Stimulated activated CD4-positive, alpha-beta T cell treated with anti-CD3 and anti-CD28 coated beads, Interleukin-12 subunit alpha, Interleukin-12 subunit beta, amount 100 ng/mL, for 4 hours (primary cell): ENCODE measurements at places on chromosomes 12 and 14.

GRCh38 chr12:9773216-9773877, 12.6 kb upstream of the CD69 start:
- no peak for DNase-seq

DNA sequence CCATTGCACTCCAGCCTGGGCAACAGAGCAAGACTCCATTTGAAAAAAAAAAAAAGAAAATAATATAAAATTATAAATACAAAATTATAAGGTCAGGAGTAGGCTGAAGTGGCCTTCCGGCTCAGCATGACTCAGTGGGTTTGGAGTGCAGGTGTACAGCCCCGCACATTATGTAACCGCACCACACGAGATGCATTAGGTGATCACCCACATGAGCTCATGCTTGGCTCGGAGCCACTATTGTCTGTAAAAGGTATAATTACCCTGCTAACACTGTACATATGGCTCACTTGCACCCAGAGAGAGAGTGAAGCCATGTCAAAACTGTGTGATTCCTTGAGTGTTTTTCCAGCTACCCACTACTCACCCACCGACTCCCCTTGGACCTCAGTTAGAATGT, 557.0 kb downstream of the SLC6A15 start:
- no peak for DNase-seq

GRCh38 chr12:92886131-92886530, 43.0 kb downstream of the EEA1 start:
- DNase-seq: no peak

GRCh38 chr12:100671396-100672074, 98.1 kb downstream of the GAS2L3 start:
- no peak for DNase-seq

DNA sequence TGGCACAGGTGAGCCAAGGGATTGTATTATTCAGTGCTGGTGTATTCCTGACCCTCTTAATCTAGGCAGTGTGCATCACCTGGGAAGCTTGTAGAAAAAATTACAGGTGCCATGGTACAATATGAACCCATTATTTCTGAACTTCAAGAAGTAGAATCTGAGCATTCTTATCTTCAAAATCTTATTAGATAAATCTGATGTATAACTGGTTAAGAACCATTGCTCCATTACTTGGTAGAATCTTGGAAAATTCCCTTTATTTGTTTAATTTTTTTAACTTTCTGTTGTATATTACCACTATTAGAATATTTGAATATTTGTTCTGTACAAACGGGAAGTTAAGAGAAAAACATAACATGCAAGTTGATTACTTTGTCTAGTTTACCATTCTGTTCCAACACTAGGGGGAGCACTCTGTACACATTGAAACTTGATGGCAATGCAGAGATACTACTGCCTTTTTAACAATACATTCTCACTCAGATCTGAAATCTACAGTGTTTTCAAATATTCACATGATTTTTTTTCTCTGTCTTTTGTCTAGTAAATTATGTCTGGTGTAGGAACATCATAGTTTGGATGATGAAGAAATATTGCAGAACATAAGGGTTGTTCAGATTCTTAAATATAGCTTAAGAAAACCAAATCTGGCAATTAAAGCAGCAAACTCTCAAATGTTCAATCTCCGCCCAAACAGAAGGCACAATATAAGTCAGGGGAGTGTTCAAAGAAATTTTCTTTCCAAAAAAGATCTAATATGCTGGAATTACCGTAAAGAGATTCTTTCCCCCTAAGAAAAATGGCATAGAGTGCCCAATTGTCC, 196.6 kb downstream of the PCNX1 start:
- no peak for DNase-seq

GRCh38 chr12:52585946-52586345, 12.3 kb upstream of the KRT74 start:
- peak; percentile 6 for DNase-seq

- peak; percentile 47 for DNase-seq
These were observed 496 bp downstream of the PPP2R5C start for GRCh38 chr14:101761881-101762529.

GRCh38 chr14:97634751-97635150, 837.6 kb downstream of the VRK1 start:
- DNase-seq: peak; percentile 12

GRCh38 chr14:60087668-60088067, 4.1 kb upstream of the PCNX4 start:
- DNase-seq: no peak

GRCh38 chr12:79645235-79645630, 45.5 kb downstream of the PAWR start:
- DNase-seq: no peak

- no peak for DNase-seq
These were observed at the start of gene HOXC4 for GRCh38 chr12:54053751-54054741. Gene HOXC4 (plus strand): TSS chr12:54053835. CDS start chr12:54053923, 88 bp downstream.

- no peak for DNase-seq
These were observed 584.8 kb downstream of the ETNK1 start for GRCh38 chr12:23209793-23210192.

- DNase-seq: no peak
These were observed 86.0 kb downstream of the RFLNA start for GRCh38 chr12:124380796-124381455.

- DNase-seq: no peak
These were observed 36.4 kb downstream of the MDM2 start for GRCh38 chr12:68844318-68844745.

GRCh38 chr12:17982556-17982955, 107.4 kb downstream of the RERGL start:
- DNase-seq: no peak

DNA sequence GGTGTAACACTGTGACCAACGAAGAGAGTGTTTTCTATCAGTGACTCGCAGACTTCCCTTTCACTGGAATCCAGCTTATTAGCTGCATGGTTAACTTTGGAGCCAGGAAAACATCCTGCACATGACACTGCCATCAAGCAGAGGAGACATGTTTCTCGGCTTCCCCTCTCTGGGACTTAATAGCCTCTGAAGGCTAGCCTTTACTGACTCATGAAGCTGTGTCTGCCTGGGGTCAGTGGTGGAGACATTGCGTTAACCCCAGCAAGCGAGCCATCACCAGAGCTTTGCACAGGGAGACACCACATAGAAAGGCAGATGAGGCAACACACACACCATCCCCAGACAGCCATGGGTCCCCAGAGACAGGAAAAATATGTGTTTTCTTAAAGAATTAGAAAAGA, 126.9 kb upstream of the PRICKLE1 start:
- no peak for DNase-seq

GRCh38 chr14:81534510-81535074, 939 bp upstream of the SEL1L start:
- DNase-seq: no peak

- no peak for DNase-seq
These were observed 36.3 kb upstream of the OAS1 start for GRCh38 chr12:112870267-112870980.

- no peak for DNase-seq
These were observed 4.4 kb downstream of the WNT1 start for GRCh38 chr12:48982397-48983080.

GRCh38 chr14:33393895-33394368, 455.3 kb downstream of the NPAS3 start:
- DNase-seq: no peak

DNA sequence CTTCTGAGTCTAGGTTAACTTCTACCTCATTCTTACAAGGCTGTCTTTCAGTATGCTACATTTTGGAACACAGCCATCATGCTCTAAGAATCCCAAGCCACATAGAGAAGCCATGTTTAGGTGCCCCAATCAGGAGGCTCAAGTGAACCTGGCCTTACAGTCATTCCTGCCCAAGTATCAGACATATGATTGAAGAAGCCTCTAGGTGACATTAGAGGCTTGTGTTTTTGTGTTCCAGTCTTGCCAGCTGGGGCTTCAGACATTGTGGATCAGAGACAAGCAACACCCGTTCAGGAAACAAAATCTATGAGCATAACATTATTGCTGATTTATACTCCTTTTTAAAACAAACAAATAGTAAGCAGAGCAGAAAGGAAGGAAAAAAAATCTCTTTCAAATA, 8.1 kb upstream of the SLC16A7 start:
- no peak for DNase-seq

GRCh38 chr14:99224116-99224910, 47.7 kb downstream of the BCL11B start:
- no peak for DNase-seq

- DNase-seq: peak; percentile 25
These were observed 593 bp downstream of the CFL2 start for GRCh38 chr14:34713681-34714319.

GRCh38 chr12:113065126-113066007, 8.8 kb downstream of the DTX1 start:
- no peak for DNase-seq

DNA sequence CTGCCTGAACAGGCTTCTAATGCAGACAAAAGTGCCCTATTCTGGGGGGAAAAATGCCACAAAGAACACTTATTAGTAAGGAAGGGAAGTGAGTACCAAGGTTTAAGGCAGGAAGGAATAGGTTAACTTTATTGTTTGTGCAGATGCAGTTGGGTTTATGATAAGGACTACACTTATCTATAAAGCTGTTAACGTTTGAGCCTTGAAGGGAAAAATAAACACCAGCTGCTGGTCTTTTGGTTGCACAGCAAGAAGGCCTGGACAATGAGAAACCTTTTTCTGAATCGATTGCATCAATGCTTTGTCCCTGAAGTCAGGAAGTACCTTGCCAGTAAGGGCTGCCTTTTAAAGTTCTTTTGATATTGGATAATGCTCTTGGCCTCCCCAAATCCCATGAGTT, 407.8 kb downstream of the ATP23 start:
- no peak for DNase-seq

DNA sequence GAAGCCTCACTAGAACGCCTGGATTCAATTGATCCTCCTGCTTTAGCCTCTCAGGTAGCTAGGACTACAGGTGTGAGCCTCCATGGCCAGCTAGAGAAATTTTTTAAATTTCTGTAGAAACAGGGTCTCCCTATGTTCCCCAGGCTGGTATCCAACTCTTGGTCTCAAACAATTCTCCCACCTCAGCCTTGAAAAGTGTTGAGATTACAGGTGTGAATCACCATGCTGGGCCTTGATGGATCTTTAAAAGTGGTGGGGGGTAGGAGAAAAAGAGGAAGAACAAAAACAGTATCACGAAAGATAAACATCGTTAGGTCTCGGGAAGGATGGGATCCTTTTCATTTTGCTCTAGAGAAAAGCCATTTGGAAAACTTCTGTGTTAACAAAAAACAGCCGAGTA, 4.5 kb downstream of the GYS2 start:
- no peak for DNase-seq

- DNase-seq: no peak
These were observed 93.7 kb downstream of the RMST start for GRCh38 chr12:97556302-97556779.

- DNase-seq: peak; percentile 27
These were observed 42.4 kb upstream of the SGPP1 start for GRCh38 chr14:63770187-63770807.

GRCh38 chr14:104886690-104887622, 21.9 kb downstream of the CEP170B start:
- DNase-seq: no peak

DNA sequence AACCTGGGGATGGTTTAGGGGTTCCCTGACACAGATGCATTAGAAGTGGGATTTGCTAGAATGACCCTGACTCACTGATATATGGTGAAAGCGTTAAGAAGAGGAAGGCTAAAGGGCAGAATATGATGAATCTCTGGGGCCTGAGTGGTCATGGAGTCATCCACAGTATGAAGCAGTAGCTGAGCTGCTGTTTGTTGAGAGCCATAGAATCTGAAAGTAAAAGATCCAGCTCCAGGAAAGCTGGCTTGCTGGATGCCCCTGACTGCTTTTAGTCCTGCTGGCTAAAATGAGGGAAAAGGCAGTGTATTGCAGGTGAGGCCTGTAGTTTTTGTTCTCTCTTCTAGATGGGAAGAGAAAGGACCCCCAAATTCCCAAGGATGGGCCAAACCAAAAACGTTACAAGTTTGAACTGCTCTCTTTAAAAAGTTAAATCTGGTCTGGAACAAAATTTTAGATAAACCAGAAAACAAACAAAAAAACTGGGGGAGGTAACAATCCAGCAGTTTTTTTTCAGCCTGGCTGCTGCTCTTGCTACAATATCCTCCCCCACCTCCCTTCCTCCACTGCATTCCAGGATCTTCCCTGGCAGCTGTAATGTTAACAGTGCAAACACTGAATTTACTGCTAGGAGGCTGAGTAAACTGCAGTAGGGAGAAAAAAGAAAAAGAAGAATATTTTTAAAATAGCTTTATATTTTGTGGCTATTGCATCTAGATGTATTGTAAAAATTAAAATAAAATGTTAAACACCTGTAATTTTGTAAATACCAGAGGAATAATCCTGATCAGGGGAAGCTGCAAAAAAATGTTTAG, 16.5 kb downstream of the SEL1L start:
- no peak for DNase-seq

- DNase-seq: no peak
These were observed 111.3 kb downstream of the KIF26A start for GRCh38 chr14:104249706-104250105.

GRCh38 chr12:5510251-5510805, 78.4 kb downstream of the NTF3 start:
- DNase-seq: no peak

DNA sequence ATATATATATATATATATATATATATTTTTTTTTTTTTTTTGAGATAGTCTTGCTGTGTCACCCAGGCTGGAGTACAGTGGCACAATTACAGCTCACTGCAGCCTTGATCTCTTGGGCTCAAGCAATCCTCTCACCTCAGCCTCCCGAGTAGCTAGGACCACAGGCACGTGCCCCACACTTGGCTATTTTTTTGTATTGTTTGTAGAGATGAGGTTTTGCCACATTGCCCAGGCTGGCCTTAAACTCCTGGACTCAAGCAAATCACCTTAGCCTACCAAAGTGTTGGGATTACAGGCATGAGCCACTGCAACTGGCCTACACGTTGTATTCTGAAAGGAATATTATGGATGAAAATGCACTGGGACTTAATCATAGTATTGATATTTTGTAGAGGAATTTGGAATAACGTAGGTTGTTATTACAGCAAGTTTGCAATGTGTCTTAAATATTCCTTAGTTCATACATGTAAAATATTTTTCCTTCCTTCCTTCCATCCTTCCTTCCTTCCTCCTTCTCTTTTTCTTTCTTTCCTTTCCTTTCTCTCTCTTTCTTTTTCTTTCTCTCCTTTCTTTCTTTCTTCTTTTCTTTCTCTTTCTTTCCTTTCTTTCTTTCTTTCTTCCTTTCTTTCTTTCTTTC, 862 bp downstream of the KLRB1 start:
- no peak for DNase-seq

DNA sequence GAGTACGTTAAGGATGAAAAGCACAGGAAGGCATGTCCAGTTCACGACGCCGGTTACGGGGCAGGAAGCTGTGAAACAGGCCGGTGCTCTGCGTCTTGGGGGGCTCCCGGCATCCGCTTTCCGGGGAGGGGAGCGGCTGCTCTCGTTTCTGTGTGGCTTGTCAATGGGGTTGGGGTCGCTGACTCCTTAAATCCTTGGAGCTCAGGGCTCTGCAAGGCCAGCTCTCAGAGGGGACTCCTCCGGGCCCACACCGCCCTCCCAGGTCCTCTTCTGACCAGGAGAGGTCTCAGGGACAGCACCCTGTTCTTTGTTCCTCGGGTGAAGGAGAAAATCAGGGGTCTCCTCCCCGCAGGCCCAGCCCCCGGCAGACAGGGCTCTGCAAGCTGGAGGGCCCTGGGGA, 78.1 kb downstream of the GALNT9 start:
- no peak for DNase-seq

- no peak for DNase-seq
These were observed 614.8 kb downstream of the DIO2 start for GRCh38 chr14:79596551-79596950.
